ENCODE measurements at places on chromosomes 6 and 20. TPM values are rescaled to one million over a fixed set of nuclear protein-coding genes. Genes with fewer than 3 reads are reported as not detected.

- no peak for DNase-seq
Measured at GRCh38 chr20:58970146-58970545, 10.9 kb upstream of the NELFCD start.

- DNase-seq = peak; percentile 78
Measured at GRCh38 chr6:51959744-51960383, 127.5 kb downstream of the PKHD1 start.

- no peak for DNase-seq
Measured at GRCh38 chr6:9126878-9127560, 691.7 kb upstream of the SLC35B3 start.

DNA sequence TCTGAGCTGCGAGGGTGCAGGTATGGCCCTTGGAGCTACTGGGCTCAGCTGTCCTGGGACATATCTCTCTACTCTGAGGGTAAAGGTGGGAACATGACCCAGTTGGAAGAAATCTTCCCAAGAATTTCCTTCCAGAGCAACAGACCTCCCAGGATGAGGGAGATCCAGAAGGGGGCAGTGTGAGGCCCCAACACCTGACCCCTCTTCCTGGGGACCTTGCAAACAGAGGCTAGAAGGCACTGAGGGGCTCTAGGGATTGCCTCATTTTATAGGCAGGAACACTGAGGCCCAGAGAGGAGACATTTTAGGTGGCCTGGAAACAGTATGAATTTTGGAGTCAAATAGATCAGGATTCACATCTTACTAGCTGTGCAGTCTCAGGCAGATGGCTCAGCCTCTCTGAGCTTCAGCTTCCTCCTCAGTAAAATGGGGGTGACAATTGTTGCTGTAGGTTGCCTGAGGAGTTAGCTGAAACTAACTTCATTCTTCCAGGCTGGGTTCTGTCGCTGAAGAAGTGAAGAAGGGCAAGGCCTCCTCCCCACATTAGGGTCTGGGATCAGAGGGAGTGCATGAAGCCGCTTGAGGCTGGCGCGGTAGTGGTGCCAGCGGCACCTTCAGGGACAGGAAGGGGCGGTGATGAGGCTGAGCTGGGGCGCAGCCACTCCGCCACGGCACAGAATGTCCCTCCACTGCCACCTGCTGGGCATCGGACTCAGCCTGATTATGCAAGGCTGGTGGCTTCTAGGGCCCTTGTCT, 11.4 kb downstream of the KCNK17 start:
- peak; percentile 96 for DNase-seq

- no peak for DNase-seq
Measured at GRCh38 chr20:10625641-10626040, 48.2 kb downstream of the JAG1 start.

- peak; percentile 59 for DNase-seq
Measured at GRCh38 chr20:32832664-32833063, 12.9 kb downstream of the MAPRE1 start.

DNA sequence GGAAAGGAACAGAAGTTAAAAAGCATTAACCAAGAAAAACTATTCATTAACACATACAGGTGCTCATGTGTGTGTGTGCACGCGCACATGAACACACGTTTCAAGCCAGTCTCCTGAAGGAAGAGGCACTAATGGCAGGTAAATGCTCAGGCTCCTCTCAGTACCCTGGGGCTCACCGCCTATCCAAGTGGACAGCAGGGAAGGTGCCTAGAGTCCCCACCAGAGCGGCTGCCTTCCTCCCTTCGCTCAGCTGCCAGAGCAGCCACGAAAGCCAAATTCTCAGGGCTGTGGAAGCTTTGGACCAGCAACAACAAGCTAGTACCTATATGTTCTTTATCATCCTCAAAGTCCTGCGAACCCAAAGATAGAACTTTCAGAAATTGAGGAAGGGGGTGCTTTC, 42.6 kb downstream of the PLCG1 start:
- peak; percentile 4 for DNase-seq

- no peak for DNase-seq
Measured at GRCh38 chr6:43803055-43803782, 33.2 kb downstream of the VEGFA start.

- DNase-seq = no peak
Measured at GRCh38 chr6:6744551-6744950, 156.0 kb downstream of the LY86 start.

DNA sequence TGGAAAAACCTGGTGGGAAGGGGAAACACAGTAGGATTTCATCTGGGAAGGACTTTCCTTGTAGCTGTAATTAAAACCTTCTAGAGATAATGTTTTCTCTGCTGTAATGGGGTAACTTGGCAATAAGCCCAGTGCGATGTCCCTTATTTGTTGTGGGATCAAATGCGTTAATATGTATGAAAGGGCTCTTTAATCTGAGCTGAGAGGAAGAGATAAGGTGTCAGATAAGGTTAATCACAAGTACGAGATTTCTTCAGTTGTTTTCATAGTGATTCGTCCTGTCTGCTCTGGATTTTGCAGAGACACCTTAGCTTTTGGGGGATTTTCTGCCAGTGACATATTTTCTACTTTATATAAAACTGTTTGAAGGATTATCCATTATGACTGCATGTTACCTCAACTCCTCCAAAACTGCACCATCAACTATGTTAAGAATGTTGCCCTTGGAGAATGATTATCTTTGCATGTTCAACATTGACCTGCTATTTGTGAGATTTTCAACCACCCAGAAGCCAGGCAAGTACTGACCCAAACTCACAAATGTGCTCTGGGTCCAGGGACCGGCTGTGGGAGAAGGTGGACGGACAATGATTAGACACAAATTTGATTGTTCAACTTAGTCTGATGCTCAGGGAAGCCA, 21.2 kb upstream of the ELOVL5 start:
- DNase-seq = no peak

DNA sequence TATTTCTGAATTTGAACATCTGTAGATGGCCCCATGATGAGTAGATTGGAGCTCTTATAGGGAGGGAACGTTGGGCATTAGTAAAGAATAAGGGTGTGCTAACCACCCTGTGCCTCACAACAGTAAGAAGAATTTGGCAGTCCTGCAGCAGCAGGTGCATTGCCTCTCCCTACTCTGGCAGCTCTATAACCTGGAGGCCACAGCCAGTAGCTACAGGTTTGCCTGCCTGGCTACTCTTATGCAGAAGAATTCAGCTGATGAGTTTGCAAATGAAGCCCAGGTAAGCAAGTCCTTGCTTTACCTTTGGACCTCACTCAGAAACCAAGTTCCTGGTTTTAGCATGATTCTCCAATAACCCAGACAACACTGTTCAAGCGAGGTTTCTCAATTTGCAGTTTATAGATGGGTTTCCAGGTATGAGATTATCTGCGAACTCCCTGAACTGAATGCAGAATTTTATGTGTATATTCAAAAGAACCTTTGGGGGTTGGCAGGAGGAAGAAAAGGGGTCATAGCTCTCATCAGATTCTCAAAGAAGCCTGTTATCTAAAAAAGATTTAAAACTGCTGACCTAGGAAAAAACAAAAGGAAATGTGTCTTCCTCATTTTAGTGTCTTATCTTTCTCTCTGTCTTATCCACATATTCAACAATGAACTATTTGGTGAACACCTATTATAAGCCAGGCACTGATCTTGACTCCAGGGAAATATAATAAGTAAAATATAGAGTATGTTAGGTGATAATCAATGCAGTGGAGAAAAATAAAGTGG, 18.9 kb downstream of the TREML1 start:
- no peak for DNase-seq

- peak; percentile 29 for DNase-seq
Measured at GRCh38 chr6:150269857-150270223, 99.0 kb upstream of the IYD start.

GRCh38 chr6:18207438-18207837, 52.2 kb downstream of the KDM1B start:
- no peak for DNase-seq

DNA sequence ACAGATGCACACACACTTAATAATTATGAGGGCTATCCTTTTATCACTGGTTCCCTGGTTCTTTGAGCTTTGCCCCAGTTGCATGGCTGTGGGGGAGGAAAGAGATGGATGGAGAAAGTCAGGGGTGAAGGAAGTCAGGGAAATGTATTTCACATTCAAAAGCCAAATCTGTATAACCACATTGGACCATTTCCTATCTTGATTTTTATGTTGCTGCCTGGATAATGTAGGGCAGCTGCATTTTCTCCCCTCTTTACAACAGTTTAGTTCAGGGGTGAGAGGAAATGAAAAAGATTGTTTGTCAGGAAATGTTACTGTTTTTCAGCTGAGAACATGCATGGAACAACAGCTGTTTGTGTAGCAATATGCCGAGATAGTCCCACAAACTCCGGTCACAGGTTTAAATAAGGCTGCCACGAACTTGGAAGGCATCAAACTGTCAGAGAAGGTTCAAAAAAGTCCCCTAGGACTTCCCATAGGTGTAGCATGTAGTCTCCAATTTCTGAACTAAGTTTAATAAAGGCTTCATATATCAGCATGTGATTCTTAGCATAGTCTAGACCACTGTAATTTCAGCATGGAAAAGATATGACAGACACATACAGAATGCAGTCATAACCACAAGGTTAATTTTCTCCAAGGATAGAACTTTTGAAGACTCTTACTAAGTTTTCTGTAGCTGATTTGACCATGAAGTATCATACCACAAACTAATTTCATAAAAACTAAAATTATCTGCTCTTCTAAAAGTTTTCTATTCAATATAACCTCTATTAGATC, 82.1 kb upstream of the COL21A1 start:
- DNase-seq = no peak

DNA sequence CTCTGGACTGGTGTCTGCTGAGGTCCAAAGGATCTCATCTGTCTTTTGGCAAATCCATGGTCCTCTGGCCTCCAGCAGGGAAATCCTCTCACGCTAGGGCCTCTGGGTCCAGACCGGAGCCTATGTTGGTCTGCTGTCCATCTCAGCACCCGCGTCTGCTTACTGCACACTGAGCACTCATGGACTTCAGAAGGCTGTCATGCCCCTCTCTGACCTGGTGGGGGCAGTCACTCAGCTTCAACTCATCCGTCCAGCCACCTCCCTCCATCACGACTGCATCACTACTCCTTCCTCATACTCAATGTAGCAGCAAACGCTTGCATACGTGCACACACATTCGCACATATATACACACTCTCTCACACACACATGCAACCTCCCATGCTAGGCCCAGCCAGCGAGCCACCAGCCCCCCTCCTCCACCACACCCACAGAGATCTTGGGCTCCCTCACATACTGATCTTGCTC, 33.3 kb downstream of the GABRR2 start:
- peak; percentile 71 for DNase-seq

GRCh38 chr6:156807028-156807427, 29.9 kb downstream of the ARID1B start:
- DNase-seq = no peak

DNA sequence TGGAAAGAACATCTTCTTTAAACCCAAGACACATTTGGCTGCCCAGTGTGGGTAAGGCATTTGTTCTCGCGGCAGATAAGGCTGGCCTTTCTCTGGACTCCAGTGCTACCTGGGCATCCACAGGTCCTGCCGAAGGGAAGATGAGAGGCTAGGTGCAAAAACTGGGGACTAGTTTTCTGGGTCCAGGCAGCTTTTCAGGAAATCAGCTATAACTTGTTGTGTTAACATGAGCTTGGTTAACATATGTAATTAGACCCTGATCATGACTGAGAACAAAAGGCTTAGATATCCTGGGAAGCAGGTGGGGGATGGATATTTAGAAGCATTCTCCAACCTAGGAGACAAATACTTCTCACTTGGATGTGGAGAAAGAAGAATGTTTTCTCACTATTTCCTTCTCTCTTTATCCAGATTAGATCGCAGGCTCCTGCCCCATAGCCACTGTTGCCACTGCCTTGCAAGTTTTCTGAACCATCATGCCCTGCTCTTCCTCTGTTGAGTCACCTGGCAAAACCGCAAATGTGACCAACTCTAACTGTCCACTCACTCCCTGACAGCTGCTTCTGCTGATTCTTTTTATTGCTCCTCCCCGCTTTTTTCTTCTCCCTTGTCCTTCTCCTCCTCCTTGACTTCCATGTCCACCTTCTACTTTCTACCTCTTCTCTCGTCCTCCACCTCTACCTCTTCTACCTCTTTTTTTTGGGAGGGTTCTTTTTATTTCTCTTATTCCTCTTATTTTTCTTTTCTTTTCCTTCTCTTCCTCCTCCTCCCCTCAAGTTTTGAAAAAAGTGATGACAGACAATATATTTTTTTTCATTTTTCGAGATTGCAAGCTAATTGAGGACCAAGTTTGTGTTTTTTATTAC, 258.1 kb downstream of the UTRN start:
- DNase-seq = no peak

GRCh38 chr6:128532827-128533226, 12.4 kb upstream of the PTPRK start:
- no peak for DNase-seq

DNA sequence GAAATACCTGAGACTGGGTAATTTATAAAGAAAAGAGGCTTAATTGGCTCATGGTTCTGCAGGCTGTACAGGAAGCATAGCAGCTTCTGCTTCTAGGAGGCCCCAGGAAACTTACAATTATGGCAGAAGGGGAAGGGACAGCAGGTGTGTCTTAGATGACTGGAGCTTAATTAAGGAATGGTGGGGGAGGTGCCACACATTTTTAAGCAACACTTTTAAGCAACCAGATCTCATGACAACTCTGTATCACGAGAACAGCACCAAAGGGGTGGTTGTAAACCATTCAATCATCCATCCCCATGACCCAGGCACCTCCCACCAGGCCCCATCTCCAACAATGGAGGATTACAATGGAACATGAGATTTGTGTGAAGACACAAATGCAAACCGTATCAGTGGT, 26.9 kb downstream of the FIG4 start:
- DNase-seq = no peak

Gene TAGAP
- total RNA-seq = 51.0 TPM

Gene SIRPB2
- total RNA-seq = not detected

Gene SPATS1
- not detected for total RNA-seq

Gene SLC26A8
- not detected for total RNA-seq

Gene LST1
- total RNA-seq = 11.1 TPM

Gene MRAP2
- total RNA-seq = not detected

Gene ECT2L
- not detected for total RNA-seq

Gene PRR18
- not detected for total RNA-seq

Gene ENPP3
- 0.57 TPM for total RNA-seq

Gene HSPA1L
- 1.9 TPM for total RNA-seq

Gene PI16
- total RNA-seq = 0.96 TPM

Gene CTCFL
- total RNA-seq = not detected

Gene PAK5
- total RNA-seq = not detected

Gene SRSF3
- total RNA-seq = 298 TPM

Gene RSPO4
- not detected for total RNA-seq

Gene TRIM40
- total RNA-seq = not detected

Gene LGSN
- not detected for total RNA-seq
